ENCODE measurements at places on chromosomes 5 and 9. TPM values are rescaled to one million over a fixed set of nuclear protein-coding genes. Genes with fewer than 3 reads are reported as not detected.

DNA sequence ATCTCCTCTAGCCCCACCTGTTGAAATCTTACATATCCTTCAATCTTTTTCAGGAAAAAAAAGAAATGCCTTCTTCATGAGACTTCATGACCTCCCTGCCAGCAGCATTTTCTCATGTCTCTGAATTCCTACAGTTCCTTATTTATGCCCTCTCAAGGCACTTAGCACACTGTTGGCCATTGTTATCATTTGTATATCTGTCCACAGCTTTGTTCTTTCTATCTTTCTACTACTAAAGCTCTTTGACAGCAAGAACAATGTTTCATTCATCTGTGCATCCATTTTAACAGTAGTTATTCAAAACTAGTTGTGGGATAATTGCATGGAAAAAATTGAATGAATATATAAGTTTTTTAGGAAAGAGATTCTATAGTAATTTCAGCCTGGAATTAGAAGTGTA lies 20.9 kb upstream of the GZMA start:
- DNase-seq, result no peak

GRCh38 chr5:143879646-143880045 lies 67.7 kb downstream of the HMHB1 start:
- no peak for DNase-seq

- no peak for DNase-seq
Measured at GRCh38 chr9:80775530-80775929, 913.8 kb downstream of the TLE1 start.

GRCh38 chr5:72209147-72210115 lies 102.2 kb downstream of the MAP1B start:
- no peak for DNase-seq

Gene LCP2
- 283 TPM for total RNA-seq

Gene CHSY3
- not detected for total RNA-seq
